ENCODE measurements at places on chromosomes 6 and 20.

GRCh38 chr6:96460052-96460700, 61.4 kb upstream of the UFL1 start:
- no peak for DNase-seq

DNA sequence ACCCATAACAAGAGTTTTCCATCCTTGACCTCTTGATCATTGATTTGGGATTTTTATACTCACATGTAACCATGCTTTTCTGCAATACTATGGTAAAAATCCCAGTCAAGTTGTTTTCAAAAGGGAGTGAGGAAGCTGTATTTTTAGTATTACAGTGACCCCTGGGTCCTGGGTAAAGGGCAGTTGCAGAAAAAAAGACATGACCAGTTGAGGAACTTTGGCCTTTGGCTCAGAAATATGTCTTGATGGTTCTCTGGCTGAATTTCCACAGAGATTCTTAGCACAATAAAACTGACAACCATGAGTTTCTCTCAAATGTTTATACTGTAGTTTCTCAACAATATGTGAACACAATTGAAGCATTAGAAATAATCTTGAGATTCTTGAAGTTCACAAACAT, 28.6 kb upstream of the PRL start:
- no peak for DNase-seq

DNA sequence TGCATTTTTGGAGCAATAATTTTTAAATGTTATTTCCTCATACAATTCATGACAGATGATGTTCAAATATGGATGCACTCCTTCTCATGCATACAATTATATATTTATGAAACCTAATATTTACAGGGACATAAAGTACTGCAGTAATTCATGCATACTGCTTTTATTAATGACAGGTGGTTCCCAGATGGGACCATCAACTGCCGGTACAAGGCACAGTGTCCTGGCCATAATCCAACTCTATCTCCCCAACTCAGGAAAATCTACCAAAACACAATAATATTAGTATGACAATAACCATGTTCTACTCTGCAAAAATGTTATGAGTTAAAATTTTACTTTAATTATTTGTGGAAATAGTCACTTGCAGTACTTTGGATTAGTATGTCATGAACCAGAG, 77.8 kb downstream of the VIP start:
- no peak for DNase-seq

- no peak for DNase-seq
Measured at GRCh38 chr6:89270951-89271721, 44.0 kb downstream of the GABRR2 start.

- DNase-seq, result no peak
Measured at GRCh38 chr6:133243723-133244305, 2.7 kb downstream of the EYA4 start.

- no peak for DNase-seq
Measured at GRCh38 chr6:109001291-109001894, 93.3 kb downstream of the SESN1 start.

DNA sequence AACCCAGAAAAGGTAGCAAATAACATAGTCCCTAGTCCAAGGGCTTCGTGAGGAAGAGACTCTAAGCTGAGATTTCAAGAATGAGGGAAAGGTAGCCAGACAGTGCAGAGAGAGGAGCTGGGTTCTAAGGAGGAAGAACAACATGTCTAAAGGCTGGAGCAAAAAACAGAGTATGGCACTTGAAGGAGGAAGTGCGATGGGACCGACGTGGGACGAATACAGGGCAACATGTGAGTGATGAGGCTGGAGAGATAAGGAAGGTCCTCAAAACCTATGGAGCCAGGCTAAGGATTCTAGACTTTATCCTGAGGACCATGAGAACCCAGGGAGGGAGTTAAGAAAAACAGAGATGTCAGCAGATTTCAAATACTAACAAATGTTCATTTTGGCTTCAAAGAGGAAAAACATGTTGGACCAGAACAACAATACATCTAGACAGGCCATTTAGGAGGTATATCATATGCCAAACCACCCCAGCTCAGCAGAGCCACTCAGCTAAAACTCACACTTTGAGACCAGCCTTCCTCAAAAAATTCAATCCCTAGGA, 17.5 kb downstream of the ATXN1 start:
- no peak for DNase-seq

DNA sequence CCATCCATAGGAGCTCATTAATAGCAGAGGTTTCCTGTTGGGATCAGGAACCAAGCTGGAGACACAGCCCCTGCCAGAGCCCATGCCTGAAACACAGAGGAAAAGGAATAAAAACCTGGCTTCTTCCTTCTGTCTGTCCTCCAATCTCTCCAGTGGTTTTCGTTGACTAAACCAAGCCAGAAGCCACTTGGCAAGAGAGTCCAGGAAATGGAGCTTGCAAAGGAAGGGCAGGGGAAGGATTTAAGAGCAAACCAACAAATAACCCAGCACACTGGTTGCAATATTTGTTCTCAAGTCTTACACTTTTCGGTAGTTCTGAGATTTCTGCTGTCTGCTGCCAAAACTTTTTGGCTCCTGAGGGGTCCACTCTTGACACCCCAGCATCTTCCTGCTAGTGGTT, 137.0 kb upstream of the BMP2 start:
- no peak for DNase-seq

- no peak for DNase-seq
Measured at GRCh38 chr6:79127660-79128059, 49.6 kb upstream of the PHIP start.
